ENCODE measurements at places on chromosomes 16 and 17. TPM values are rescaled to one million over a fixed set of nuclear protein-coding genes. Genes with fewer than 3 reads are reported as not detected.

- no peak for DNase-seq
These were observed 35.3 kb downstream of the ADGRG5 start for GRCh38 chr16:57577691-57578224.

GRCh38 chr16:48047720-48048119, 108.1 kb downstream of the ABCC12 start:
- no peak for DNase-seq

- DNase-seq, result no peak
These were observed 270.2 kb downstream of the TMEM114 start for GRCh38 chr16:8320131-8320530.

DNA sequence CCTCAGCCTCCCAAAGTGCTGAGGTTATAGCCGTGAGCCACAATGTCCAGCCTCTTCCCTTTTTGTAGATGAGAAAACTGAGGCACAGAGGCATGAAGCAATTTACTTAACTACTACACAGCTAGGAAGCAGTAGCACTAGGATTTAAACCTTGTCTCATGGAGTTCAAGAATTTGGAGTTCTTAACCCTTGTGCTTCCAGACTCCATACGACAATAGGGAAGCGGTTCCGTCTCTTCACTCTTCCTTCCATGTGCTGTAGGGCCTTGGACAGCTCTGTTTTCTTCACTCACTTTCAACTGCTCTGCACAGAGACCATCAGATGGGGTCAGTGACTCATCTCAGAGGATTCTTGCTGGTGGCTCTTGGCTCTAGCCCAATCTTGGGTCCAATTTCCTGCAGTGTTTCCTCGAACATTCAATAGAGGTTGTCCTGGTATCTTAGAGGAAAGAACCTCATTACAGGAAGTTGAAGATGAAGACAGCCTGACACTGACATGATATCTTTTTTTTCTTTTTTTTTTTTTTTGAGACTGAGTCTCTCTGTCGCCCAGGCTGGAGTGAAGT, 19.3 kb downstream of the ITGAL start:
- peak; percentile 66 for DNase-seq

DNA sequence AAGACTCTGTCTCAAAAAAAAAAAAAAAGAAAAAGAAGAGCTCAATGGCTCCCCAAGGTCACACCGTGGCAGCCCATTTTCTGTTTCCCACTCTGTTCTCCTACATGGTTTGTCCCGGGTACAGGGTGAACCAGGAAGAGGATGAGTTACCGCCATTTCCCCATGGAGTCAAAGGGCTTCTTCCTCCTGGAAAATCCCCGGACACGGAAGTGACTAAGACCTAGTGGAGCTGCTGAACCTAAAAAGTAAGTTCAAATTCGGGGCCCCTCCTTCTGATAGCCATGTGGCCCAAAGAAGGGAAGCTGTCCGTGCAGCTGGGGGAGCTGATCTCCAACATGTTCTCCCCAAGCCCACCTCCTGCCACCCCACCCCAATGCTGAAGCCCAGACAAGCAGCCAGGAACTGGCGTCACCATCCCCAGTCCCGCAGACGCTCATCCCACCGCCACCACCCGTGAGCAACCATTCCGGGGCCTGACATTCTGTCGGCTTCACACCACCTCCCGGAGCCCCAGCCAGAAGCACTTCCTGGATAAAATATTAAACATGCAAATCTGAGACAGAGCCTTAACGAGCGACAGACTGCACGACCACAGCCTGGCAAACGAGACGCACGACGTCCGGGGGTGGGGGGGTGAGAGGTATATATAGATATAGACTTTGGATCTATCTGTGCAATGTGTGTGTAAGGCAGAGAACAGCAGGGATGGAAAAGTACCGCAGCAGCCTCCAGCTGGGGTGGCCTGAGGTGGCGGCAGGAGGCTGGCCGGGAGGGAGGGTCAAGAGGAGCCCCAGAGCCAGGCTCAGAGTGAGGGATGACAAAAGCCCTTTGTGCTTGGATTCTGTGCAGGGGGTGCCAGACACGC, 17.6 kb downstream of the EPOP start:
- DNase-seq, result no peak

DNA sequence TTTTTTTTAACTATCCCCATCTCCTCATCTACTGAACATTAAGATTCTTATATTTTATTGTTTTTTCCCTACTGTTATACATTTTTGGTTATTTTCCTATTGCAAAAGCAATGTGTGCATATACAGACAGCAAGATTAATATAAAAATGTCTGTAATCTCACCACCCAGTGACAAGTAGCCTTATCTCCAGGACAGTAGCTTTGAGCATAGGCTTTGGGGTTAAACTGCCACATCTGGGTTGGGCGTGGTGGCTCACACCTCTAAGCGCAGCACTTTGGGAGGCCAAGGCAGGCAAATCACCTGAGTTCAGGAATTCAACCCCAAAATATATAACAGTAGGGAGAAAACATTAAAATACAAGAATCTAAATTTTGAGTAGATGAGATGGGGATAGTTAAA, 27.4 kb upstream of the SSTR2 start:
- DNase-seq, result no peak

DNA sequence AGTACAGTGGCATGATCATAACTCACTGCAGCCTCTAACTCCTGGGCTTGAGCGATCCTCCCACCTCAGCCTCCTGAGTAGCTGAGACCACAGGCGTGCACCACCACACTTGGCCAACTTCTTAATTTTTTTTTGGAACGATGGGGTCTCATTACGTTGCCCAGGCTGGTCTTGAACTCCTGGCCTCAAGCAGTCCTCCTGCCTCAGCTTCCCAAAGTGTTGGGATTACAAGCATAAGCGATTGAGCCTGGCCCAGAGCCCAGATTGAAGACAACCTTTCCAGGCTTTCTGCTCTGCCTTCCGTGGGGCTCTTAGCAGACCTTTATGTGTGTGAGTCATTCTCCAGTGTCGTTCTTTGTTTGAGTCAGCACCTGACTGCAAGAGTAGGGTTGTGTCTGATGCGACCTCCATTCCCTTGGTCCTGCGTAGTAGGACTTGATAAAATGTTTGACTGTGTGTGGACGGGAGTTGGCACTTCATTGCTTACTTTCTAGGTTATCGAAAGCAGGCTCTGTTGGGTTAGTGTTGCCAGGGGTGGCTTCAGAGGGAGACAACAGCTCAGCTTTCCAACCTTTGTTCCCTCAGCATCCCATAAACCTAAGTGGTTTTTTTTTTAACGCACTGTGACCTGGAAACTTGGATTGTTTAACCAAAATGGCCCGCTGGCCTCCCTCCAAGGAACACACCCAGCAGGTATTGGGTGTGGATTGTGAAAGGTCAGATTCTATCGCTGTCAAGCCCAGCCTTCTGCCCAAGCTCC, 26.4 kb downstream of the EEF2K start:
- DNase-seq, result peak; percentile 95

DNA sequence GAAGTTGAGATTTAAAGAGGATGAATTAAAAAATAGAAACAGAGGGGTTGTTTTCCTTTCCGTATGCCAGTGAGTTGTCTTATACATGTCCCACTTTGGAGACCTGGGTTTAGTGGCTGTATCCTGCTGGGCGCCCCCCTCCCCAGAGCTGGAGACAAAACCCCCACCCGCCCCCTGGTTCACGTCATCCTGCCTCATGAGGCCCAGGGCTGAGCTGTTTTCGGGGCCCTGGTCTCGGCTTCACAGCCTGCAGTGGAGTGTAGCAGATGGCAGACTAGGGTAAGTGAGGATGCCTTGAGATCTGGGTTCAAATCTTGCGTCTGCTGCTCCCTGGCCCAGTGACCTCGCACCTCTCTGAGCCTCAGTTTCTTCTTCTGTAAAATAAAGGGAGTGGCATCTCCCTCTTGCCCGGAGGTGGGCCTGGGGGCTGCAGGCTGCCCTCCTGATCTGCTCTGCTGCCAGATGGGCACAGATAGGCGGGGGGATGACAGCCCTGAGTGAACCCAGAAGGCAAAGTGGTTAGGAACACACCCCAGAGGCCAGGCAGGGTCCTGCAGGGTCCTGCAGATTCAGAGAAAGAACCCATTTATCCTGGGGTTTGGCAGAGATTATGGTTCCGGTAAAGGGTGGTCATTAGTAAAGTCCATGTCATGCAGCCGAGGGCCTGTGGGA, 45.1 kb downstream of the SOCS3 start:
- DNase-seq, result peak; percentile 82

DNA sequence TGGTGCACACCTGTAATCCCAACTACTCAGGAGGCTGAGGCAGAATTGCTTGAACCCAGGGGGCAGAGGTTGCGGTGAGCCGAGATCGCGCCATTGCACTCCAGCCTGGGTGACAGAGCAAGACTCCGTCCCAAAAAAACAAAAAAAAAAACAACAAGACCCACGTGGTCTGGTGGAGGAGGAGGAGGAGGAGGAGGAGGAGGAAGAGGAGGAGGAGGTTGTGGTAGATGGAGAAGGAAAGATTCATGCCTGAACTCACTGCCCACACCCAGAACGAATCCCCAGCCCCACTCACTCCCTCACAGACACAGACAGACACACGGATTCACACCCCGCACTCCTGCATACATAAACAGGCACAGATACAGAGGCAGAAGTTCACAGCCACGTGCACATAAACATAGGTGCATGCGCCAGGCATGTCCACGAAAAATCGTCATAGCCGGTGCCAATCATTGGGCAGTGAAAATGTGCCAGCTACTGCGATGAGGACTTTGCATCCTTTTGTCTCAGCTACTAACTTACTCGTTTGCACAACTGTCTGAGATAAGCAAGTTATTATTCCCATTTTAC, 138.5 kb downstream of the WSCD1 start:
- no peak for DNase-seq

DNA sequence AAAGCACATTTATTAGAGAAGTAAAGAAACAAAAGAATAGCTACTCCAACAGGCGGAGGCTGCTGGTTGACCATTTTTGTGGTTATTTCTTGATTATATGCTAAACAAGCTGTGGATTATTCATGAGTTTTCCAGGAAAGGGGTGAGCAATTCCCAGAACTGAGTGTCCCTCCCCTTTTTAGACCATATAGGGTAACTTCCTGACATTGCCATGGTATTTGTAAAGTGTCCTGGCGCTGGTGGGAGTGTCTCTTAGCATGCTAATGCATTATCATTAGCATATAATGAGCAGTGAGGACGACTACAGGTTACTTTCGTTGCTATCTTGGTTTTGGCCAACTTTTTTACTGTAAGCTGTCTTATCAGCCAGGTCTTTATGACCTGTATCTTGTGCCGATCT, 12.2 kb upstream of the HS3ST4 start:
- no peak for DNase-seq

DNA sequence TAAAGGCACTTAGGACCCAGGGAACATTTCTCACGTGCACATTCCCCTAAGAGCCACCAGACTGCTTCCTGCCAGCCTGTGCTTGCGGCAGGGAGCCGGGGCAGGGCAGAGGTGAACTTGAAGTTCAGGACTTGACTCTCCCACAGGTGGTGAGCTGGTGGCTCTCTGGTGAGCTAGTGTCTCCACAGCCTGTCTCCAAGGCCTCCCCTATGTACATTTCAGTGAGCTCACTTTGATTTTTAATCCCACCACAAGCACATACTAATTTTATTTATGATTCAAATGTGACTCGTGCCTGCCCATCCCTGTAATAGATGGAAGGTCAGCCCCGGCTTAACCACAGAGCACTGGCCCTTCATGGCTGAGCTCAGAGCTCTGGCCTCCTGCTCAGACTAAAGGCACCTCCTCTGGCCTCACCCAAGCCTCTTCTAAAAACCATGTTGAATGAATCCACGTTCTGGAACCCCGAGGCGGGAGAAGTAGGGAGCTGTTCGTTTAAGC, 9.2 kb downstream of the SNN start:
- no peak for DNase-seq

DNA sequence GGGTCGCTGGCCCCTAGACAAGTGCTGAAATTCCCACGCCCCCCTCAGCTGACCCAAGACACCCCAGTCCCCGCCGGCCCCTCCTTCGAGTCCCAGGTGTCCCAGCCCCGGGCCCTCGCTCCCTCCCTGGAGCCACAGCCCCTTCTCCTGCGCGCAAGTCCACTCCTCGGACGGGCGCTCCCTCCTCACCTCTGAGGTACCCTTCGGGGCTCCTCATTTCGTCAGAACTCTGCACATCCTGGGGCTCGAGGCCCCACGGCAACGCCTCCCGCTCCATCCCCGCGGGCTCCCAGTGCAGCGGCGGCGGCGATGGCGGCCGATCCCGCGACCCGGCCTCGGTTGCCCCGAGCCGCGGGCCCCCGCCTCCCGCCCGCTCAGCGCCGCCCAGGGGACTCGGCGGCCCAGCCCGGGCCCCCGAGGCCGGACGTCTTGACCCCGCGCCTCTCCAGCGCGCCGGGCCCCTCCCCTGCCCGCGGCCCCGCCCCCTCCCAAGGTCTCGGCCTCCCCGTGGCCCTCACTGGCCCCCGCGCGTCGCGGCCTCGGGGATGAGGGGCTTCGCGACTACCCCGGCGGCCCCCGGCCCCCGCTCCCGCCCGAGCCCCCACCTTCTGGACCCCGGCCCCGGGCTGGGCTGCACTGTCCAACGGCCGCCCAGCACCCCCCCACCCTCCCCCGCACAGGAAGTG, at the start of gene ZNF768:
Gene ZNF768 (minus strand): TSS at position 430 of the 686 bp plus-strand sequence. CDS start 153 bp downstream, at position 277.
- DNase-seq, result peak; percentile 33

- no peak for DNase-seq
These were observed 18.9 kb downstream of the UTP6 start for GRCh38 chr17:31882571-31882970.

The C1QTNF1 gene
- 27.3 TPM for polyA plus RNA-seq

The CDH15 gene
- polyA plus RNA-seq, result 0.08 TPM

The MYH1 gene
- polyA plus RNA-seq, result not detected

The UNC13D gene
- 3.5 TPM for polyA plus RNA-seq

The KCNH4 gene
- polyA plus RNA-seq, result 0.37 TPM

The IGSF6 gene
- polyA plus RNA-seq, result not detected

Data from A549 (cell line).